Activated T-helper 9 cell treated with anti-CD3 and anti-CD28 coated beads, Interleukin-2, amount 50 U/mL, for 16 hours (primary cell): ENCODE measurements at places on chromosomes 1 and 21.

DNA sequence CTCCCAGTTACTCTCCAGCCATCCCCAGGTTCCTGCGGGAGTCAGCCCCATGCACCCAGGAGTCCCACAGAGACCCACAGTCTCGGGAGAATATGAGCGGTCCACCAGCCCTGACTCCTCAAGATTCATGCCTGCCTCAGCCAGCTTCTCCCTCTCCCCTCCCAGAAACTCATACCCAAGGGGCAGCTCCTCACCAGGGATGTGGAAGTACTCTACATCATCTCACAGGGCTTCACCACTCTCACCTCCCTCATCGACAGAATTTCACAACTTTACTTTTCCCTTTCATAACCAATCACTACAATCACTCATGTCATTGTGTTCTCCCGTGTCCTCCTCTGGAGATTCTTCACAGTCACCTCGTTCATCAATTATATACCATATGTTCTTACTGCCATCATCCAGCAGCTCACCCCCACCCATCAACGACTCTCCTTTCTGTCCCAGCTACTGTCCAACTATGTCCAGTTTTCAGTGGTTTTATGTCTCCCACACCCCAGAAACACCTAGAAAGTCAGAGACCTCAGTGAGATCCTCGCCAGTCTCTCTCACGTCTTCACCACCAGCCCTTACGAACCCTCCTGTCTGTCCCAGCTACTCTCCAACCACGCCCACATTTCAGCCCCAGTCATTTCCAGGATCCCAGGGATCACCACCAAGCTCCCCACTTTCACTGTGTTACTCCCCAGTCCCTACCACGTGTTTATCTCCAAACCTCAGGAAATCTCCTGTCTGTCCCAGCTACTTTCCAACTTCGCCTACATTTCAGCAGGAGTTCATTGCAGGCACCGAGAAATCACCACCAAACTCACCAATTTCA lies 1530.1 kb upstream of the TPTE start:
- DNase-seq = no peak

DNA sequence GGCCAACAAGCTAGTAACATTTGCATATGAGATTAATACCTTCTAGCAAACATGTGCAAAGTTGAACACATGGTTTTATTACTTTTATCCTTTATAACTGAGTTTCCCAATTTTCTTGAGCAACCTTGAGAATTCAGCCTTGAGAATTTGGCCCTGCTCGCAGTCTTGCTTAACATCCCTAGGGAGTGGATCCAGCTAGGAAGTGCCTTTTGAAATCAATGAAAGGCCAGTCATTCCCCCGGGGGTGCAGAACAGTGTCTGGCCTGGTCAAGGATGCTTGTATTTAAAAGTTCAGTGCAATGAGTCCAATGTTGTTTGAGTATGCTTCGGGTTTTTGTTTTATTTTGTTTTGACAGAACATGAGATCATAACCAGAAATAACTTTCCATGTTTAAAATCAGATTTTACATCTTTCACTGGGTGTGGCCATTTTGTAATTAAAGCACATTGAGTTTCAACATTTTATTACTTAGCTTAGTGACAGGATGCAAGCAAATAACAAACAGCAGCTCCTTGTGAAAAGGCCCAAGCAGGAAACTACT lies 16.7 kb downstream of the PALMD start:
- DNase-seq = no peak

DNA sequence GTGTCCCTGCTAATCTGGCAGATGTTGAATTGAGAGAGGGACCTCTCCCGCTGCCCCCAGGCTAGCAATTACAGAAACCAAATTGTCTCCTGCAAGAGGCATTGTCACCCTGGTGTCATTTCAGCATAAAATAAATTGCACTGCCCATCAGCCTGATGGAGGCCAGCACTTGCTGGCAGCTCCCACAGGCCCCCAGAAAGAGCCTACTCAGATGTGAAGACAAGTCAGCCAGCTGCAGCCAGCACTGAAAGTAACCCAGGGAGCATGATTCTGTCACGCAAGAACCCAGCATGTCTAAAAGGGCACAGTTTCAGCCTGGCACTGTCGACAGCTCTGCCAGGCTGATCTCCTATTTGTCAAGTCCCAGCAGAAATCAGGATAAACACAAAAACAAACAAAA lies 110.3 kb upstream of the CTTNBP2NL start:
- no peak for DNase-seq

DNA sequence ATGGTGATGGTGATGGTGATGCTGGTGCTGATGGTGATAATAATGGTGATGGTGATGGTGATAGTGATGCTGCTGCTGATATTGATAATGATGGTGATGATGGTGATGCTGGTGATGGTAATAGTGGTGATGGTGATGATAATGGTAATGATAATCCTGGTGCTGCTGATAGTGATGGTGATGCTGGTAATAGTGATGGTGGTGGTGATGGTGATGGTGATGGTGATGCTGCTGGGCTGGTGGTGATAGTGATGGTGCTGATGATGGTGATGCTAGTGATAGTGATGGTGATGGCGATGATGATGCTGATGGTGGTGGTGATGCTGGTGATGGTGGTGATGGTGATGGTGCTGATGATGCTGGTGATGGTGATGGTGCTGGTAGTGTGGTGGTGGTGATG lies 58.4 kb upstream of the IGSF21 start:
- DNase-seq = no peak
